ENCODE measurements at places on chromosomes 7 and 10. TPM values are rescaled to one million over a fixed set of nuclear protein-coding genes. Genes with fewer than 3 reads are reported as not detected.

GRCh38 chr10:60372436-60372835 is 17.2 kb downstream of the ANK3 start:
- H3K36me3 ChIP-seq = no peaks in the 10 kb centered on the region
- H3K27ac ChIP-seq = no peak overlapping the region
- H3K4me3 ChIP-seq = no peak overlapping the region
- H3K27me3 ChIP-seq = no peaks in the 10 kb centered on the region
- no peak for DNase-seq
- H3K4me1 ChIP-seq = no peaks in the 10 kb centered on the region

- no peaks in the 10 kb centered on the region for H3K36me3 ChIP-seq
- H3K27me3 ChIP-seq = no peaks in the 10 kb centered on the region
- H3K4me1 ChIP-seq = no peaks in the 10 kb centered on the region
Measured at GRCh38 chr10:22978918-22979317, 51.1 kb downstream of the ARMC3 start.

DNA sequence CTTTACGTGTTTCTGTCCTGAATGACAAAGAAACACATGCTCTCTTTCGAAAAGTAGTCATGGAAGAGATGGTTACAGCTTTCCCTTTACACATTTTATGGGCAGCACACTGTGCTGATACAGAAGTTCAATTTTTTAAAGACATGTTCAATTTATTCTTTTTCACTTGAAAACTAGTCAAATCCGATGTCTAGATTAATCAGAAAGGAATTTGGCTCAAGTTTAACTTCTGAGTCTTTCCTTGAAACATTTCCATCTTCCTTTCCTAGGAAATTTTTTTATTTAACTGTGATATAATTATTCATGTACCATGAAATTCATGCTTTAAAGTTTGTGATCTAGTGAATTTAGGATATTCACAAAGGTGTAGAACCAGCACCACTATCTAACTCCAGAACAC is 360.1 kb downstream of the TNS3 start:
- no peak overlapping the region for H3K4me3 ChIP-seq
- peaks cover 25% of the 10 kb centered on the region for H3K4me1 ChIP-seq
- H3K27me3 ChIP-seq = no peaks in the 10 kb centered on the region
- DNase-seq = no peak
- no peak overlapping the region for H3K27ac ChIP-seq
- no peaks in the 10 kb centered on the region for H3K36me3 ChIP-seq

The OPN1SW gene
- not detected for total RNA-seq
